ENCODE measurements at places on chromosomes 11 and 22.
A peak's percentile ranks its signal among the peaks of the same experiment; 100 is the strongest.

DNA sequence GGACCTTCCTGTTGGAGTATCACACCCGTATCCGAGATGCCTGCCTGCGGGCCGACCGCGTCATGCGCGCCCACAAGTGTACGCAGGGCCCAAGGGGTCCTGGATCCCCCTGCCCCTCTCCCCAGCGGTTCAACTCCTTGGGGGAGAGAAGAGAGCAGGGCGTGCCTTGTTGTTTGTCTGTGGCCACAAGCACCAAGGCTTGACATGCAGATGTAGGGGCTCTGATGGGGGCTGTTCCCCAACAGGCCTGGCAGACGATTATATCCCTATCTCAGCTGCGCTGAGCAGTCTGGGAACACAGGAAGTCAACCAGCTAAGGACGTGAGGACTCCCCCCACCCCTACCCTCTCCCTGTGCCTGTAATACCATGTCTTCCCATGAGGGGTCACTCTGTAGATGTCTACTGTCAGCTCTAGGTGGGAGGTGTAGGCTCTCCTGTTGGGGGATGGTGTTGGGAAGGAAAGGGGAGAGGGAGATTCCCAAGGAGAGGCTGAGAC lies 6.8 kb downstream of the CFL1 start:
- no peak for DNase-seq

DNA sequence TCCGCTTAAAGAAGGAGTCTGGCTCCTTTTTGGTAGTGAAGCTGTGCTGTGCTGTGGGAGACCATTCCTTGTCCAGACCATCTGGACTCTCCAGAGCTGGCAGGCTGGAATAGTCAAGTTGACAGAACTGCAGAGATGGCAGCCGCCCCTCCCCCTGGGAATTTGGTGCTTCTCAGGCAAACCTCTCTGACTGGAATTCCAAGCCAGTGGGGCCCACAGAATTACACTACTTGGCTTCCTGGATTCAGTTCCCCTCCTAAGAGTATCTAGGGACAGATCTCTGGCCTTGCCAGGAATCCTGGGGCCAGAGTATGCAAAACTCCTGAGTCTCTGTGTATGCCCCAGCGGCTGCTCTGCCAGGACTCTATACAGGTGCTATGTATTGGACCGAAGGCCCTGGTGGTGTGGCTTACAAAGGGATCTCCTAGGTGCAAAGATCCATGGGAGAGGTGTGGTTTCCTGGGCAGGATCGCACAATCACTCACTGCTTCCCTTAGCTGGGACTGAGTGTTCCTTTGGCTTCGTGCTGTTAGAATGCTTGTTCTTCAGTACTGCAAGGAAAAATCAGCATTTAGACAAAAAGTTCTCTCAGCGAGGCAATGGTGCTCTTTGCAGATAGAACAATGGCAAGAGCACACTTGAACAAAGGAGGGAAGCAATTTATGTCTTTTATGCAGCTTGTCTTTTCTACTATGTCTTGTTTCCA lies 86.8 kb downstream of the PRMT3 start:
- DNase-seq, result no peak

DNA sequence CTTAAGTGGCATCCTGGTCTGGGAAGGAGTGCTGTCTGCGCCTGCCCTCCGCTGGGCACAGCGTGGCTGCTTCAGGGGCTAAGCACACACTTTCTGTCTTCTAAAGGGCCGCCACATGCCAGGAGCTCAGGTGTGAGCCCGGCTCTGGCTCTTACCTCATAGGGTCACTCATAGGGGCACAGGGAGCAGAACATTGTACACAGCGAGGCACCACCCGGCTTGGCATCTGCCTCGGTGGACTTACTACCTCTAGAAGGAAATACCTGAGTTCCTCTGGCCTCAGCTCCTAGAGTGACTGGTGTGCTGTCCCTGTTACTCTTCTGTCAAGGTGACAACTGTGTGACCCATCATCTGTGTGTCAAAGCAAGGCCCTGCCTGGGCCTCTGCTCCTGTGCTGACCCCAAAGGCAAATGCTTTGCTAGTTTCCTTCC lies 13.4 kb downstream of the NEAT1 start:
- no peak for DNase-seq

- DNase-seq, result peak; percentile 47
Observed at GRCh38 chr22:41822317-41823057, 10.4 kb upstream of the SREBF2 start.

GRCh38 chr22:29202212-29203192 lies 3.2 kb upstream of the EMID1 start:
- peak; percentile 37 for DNase-seq

DNA sequence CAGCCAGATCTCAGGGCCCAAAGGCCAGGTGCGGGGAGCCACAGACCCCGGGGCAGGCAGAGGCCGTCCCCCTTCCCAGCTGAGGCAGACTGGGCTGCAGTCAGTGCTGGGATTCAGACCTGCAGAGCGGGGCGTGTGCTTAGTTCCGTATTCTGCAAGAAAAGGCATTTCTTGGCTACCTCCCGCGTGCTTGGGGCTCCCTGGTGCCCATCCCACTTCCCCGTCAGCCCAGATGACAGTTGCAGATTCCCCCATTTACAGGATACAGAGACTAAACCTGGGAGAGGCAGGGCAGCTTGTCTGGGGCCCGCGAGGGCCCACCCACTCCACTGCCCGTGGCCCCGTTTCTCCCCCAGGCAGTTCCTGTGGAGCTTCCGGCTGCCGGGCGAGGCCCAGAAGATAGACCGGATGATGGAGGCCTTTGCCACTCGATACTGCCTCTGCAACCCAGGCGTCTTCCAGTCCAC lies 18.3 kb downstream of the CYTH4 start:
- DNase-seq, result no peak

GRCh38 chr11:92482492-92483060 lies 258.0 kb downstream of the FAT3 start:
- no peak for DNase-seq

DNA sequence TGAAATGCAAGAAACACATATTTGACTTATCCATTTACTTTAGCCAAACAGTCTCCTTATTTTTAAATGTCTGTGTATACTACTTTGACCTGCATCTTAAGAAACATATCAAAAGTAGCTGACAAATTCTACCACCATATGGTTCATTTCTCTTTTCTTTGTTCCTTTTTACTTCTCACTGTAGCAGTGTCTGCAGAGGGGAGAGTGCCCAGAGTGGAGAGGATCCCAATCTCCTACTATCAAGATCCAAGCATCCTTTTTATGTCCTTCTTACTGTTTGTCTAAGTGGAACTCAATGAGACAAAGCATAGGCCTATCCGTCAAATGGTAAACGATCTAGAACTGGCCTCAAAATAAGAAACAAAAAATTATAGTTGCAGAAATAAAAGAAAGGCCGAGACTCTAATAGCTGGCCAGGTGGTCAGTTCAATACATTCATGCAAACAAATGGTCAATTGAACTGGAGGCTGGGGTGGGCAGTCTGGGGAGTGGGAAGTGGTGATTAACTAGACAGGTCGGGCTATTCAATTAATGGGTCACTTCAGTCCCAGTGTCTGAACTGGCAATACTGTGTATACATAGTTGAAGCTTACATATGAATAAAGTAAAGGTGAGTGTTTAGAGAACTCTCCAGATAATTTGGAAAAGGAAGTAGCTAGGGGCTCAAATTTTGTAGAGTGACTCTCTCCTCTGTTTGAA lies 149.1 kb downstream of the MAML2 start:
- DNase-seq, result no peak

- no peak for DNase-seq
Observed at GRCh38 chr11:64735725-64736259, 8.2 kb downstream of the RASGRP2 start.

DNA sequence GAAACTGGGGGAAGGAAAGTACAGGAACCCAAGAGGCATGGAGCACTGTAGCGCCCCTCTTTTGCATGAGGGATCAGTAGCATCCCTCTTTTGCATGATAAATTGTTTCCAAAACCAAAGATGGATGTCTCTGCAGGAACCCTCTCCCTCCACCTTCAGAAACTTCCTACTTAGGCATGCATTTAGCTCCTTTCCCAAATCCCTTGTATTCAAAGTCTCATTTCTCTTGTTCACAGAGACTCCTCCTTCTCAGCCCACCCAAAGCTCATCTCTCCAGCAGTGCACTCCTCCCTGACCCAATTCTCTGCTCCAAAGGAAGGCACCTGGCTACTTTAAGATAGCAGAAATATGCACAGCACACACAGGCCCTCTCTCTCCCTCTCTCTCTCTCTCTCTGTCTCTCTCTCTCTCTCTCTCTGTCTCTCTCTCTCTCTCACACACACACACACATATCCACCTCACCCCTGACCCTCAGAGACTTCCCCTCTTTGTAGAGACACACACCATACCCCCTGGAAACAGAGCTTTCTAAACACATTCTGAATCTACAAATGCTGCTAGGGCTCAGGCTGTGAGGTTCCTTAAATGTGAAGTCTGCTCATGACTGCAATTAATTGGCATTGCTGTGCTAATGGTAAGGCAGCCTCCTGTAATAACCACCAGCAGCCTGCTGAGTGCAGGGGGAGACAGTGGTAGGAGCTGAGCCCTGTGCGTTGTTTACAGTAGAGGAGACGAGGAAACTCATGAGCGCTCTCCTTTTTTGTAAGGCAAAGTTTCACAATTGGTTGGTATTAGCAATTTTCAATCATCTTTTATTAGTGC lies 519.6 kb downstream of the NTM start:
- no peak for DNase-seq

DNA sequence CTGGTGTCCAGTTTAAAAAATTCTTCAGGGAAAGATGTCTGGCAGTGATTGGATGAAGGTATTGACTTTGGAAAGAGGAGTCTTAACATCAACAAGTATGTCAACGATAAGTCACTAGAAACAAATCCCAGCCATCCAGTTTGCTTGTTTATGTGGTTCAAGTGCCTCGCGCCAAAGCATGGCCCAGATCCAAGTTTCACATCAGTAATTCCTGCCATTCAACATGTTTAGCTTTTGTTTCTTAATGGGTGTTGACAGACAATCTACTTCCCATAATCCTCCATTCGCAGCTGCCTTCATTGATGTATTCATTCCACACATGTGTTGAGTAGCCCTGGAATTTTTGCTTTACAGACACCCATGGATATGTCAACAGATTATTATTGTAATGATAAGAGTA lies 77.8 kb downstream of the UBASH3B start:
- no peak for DNase-seq

GRCh38 chr11:114098927-114099326 lies 39.4 kb downstream of the ZBTB16 start:
- DNase-seq, result no peak

DNA sequence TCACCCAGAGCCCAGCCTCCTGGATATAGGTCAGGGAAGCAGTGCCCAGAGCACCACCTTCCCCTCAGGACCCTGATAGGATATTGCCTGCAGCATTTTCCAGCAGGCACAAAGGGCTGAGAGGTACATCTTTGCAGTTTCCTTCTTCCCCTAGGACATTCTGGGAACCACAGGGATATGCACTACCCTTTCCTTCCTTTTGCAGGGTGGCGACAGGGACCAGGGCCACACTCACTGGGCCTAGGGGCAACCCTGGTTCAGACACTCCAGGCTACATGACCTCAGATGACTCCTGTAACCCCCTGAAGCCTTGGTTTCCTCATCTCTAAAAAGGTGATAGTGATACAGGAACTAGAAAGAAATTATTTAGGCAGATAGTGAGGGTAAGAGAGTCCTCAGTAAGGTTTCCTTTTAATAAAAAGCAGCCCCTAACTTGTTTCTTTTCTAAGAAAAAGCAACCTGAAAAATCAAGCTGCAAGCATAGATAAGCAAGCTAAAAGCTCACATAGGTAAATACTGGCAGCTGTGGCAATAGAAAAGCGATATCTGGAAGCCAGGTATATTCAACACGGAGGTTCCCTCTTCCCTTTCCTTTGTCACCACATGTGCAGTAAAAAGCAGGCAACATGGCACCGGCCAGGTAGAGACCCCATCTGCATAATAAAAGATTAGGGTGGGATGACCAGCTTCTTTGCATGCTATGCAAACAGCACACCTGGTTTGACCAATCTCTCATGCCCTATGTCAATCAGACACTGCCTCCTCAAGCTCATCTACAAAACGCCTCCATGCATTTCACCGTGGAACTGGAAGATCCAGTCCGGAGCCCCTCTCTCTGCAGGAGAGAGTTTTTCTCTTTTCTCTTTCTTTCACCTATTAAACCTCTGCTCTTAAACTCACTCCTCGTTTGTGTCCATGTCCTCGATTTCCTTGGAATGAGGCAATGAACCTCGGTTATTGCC lies 13.2 kb upstream of the MRGPRX2 start:
- no peak for DNase-seq

DNA sequence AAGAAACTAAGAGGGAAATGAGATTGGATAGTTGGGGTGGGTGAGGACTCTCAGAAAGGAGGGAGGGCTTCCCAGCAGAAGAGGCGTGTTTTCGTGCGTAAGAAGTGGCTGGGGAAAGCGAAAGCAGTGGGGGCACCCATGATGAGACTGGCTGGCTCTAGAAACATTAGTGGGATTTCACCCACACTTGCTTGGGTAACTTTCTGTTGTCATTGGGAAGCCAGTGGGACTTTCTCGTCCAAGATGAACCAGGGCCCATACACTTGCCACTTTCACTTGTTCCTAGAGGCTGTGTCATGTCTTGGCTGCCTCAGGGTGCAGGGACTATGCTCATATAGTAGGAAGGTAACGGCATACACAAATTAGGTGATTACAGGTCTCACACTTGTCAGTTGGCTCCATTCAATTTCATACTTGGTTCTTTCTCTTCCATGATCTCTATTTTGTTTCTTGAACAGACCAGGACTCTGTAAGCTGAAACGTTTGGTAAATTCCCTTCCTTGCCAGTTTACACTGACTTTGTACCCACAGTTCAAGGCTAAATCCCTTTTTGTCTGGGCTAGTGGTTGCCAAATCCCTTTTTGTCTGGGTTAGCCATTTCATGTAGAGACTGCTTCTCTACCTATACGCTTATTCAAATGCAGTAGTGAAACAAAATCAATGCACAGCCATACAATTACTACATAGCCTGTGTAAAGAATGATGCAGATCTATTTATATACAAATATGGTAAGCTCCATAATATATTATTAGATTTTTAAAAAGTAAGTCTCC lies 42.0 kb upstream of the CXCR5 start:
- DNase-seq, result peak; percentile 23

GRCh38 chr22:49095366-49095765 lies 732.3 kb downstream of the BRD1 start:
- DNase-seq, result no peak

- no peak for DNase-seq
Observed at GRCh38 chr11:118609380-118610224, 2.2 kb downstream of the PHLDB1 start.
